ENCODE measurements at places on chromosomes 5 and 9.

- DNase-seq: peak; percentile 10
Observed at GRCh38 chr9:121690316-121690715, 38.9 kb downstream of the DAB2IP start.

GRCh38 chr5:87588316-87588715 is 175.6 kb upstream of the CCNH start:
- no peak for DNase-seq

- no peak for DNase-seq
Observed at GRCh38 chr9:94557376-94557775, 2.5 kb downstream of the PCAT7 start.

GRCh38 chr5:151267491-151268260 is 14.7 kb downstream of the GM2A start:
- no peak for DNase-seq

GRCh38 chr9:114834386-114834785 is 28.5 kb upstream of the TNFSF15 start:
- DNase-seq: peak; percentile 53

DNA sequence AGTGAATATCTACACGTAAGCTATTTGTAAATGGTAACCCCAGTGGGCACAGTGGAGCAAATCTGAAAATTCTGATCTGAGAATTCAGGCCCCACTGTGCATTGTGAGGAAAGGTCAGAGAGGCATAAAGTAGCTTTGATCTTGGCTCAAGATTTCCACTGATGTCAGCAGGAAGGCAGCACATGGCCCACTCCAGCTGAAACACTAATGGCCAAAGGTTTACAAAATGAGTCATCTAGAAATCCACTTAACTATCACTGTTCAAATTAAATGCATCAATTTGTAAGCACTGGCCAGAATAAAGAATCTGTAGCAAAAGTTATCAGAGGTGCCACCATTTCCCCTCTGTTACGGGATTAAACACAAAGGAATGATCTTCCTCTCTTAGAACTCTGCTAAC is 191.6 kb downstream of the C9orf152 start:
- peak; percentile 61 for DNase-seq

GRCh38 chr5:160082614-160083500 is 36.4 kb downstream of the PWWP2A start:
- DNase-seq: peak; percentile 91

- DNase-seq: peak; percentile 50
Observed at GRCh38 chr5:89036704-89037489, 153.9 kb upstream of the MEF2C start.

- no peak for DNase-seq
Observed at GRCh38 chr5:154995679-154996078, 17.9 kb upstream of the KIF4B start.

DNA sequence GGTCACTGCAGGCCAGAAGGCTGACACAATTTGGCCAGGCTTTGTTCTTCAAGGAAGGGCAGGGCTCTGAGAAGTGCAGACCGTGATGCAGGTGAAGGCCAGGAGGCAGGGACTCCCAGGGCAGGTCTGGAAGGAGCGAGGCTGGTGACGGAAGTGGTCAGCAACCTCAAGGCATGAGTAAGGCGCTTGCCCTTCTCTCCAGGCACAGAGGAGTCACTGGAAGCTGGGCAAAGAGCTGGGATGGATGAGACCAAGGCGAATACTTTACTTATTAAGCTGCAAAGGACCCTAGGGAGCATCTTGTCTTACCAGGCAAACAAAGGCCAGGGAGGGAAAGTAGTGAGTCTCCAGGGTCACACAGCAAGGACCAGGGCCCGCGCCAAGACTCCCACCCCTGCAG is 18.6 kb downstream of the IRF1 start:
- no peak for DNase-seq
